Left renal cortex interstitium (tissue), 4 donors: ENCODE measurements at places on chromosomes 3 and 15. TPM values are rescaled to one million over a fixed set of nuclear protein-coding genes. Genes with fewer than 3 reads are reported as not detected.

DNA sequence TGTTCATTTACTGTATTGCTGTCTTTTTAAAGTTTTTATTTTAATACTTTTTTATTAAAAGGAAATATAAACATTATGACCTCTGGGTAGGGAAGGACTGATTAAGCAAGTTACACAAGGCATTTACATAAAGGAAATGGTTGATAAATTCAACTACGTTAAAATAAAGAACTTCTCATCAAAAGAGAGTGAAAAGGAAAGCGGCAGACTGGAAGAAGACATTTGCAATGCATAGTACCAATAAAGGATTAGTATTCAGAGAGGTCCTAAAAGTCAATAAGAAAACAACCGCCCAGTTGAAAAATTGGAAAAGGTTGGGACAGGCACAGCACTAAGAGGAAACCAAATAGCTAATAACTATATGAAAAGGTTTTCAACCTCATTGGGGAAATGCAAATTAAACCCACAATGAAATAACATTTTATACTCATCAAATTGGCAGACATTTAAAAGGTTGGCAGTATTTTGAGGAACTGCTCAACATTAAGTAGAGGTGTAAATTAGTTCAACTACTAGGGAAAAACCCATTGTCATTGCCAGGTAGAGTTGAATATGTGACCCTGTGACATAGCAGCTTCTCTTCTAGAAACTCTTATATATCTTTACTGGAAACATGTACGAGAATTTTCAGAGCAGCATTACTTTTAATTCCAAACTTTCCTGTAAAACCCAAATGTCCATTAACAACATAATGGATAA, 9.5 kb downstream of the PDE8A start:
- DNase-seq = no peak

BFSP2 gene
- polyA plus RNA-seq = not detected

DNA sequence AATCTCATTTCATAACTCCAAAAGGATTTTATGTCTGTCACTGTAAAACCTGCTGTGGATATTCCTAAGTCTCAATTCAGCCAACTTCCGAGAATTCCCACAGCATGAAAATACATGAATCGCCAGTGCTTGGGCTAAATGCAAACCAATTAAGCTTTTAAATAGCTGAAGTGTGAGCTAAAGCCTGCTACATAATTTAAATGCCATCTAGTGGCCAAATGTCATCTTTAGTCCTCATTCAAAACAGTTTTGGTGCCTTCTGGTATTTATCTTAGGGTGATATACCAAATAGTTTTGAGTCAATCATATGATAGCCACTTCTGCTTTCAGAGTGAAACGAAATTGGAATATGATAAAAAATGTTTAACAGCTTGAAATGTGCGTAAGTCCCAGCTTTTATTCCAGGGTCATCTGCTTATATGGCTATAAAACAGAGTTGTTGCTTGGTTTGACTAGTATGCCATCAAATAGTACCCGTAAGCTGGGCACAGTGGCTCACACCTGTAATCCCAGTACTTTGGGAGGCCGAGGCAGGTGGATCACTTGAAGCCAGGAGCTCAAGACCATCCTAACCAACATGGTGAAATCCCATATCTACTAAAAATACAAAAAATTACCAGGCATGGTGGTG, 41.8 kb upstream of the CCNL1 start:
- DNase-seq = no peak

MOBP gene
- 0.17 TPM for polyA plus RNA-seq

NUTM1 gene
- polyA plus RNA-seq = not detected

PDIA5 gene
- polyA plus RNA-seq = 29.8 TPM

DNA sequence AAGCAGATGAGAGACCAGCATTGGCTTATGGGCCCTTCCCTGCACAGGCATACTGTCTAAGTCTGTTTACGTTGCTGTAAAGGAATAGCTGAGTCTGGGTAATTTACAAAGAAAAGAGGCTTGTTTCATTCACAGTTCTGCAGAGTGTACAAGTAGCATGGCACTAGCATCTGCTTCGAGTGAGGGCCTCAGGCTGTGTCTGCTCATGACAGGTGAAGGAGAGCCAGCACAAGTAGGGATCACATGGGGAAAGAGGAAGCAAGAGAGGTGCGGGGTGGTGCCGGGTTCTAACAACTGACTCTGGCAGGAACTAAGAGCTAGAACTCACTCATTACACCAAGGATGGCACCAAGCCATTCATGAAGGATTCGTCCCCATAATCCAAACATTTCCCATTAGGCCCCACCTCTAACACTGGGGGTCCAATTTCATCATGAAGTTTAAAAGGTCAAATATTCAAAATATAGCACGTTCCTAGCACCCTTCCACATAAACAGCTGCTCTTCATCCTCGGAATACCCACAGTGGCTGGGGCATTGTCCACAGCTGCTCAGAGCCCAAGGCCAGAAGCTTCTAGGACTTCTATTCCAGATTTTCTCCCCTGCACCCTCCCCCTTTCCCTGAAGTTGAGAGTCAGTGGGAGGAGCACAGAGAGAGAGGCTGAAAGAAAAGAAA, 5.6 kb downstream of the RTP3 start:
- DNase-seq = no peak

DNA sequence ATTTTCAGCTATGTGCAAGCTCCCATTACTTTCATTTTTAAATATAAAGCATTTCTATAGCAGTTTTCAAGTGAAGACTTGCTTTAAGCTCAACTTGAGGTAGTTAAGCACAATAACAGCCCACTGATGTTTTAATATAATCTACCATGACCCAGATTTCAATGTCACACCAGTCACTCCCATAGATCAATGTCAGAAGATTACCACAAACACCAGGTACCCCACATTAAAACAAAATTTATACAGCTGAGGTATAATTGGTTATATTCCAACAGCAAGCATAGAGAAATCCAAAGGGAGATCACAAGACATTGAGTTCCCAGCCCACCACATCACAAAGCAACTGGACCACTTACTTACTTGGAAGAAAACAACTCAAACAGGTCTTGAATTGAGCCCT, 22.8 kb downstream of the GTPBP8 start:
- no peak for DNase-seq

GRCh38 chr15:69532066-69532465, 79.4 kb downstream of the RPLP1 start:
- DNase-seq = no peak

DNA sequence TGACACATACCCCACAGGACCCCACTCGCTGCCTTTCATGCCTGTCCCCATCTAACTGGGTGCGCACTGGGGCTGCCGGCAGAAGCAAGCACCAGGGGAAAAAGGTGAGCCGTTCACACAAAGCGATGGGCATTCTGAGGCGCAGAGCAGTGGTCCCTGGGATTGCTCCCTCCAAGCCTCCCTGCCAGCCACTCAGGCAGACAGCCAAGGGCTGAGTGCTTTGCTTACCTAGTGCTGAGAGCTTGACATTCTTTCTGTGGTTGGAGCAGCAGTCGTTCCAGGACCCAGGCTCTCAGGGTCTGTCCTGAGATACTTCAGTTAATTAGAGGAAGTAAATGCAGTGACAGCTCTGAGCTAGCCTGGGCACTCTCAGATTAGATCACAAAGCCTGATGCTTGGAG, 5.7 kb downstream of the ESYT3 start:
- DNase-seq = no peak

- no peak for DNase-seq
Measured at GRCh38 chr3:111737047-111737705, 121.9 kb upstream of the PHLDB2 start.

DNA sequence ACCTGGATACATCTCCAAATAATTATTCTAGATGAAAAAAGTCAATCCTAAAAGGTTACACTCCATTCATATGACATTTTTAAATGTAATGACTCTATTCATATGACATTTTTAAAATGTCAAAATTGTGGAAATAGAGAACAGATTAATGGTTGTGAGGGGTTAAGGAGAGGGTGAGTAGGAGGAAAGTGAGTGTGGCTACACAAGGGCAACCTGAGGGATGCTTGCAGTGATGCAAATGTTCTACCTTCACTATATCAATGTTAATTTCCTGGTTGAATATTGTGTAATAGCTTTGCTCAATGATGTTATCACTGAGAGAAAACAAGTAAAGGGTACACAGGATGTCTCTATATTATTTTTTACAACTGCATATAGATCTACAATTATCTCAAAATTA, 54.9 kb upstream of the PXYLP1 start:
- no peak for DNase-seq

DNA sequence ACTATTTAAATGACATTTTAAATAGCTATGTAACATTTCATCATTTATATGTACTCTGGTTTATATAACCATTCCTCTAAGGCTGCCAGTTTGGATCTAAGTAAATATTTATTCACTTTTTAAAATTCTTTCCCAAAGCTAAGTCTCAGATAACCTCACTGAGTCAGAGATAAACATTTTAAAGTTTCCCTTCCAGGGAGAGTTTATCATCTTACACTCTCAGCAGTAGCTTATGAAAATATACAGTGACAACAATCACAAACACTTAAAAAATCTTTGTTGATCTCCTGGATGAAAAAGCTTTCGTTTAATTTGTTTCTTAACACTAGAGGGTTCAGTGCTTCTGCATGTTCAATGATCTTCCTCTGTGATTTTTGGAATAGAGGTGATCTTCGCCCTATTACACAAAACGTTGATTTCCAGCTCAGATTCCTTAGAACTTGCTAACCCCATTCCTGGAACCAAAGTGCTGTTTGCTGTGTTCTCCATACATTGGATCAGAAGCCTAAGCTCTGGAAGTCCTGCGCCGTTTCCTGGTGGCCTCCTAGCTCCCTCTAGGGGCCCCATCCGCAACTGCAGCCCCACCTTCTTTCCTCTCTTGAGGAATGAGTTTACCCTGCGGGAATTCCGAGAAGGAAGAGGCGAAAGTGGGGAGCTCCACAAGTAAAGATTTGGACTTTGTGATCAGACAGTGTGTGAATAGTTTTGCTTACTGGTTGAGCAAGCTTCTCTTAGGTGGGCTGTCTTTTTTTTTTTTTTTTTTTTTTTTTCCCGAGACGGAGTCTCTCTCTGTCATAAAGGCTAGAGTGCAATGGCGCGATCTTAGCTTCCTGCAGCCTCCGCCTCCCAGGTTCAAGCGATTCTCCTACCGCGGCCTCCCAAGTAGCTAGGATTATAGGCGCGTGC, 29.3 kb upstream of the SACM1L start:
- no peak for DNase-seq

SLC2A2 gene
- polyA plus RNA-seq = 9.7 TPM
